ENCODE measurements at places on chromosomes 7 and 10.

GRCh38 chr7:145534301-145534700, 582.3 kb upstream of the CNTNAP2 start:
- peak; percentile 42 for DNase-seq

GRCh38 chr7:111199643-111200042, 108.7 kb downstream of the LRRN3 start:
- peak; percentile 22 for DNase-seq

GRCh38 chr7:33262476-33262875, 133.1 kb downstream of the BBS9 start:
- DNase-seq: peak; percentile 42

DNA sequence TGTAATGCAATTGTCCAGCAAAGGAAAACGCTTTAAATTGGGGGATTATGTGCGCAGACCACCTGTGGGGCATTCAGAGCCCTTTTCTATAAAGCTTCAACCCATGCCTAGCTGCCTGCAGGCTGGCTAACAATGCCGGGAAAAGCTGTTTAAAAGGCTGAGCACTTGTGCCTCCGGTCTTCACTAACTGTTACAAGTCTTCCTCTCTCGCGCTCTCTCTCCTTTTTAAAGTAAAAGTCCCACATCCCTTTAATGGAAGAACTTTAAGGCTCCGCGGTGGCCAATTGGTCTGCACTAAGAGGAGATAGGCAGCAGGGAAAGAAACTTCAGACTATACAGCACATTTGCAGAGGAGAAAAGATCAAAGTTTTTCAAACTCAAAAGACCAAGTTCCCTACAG, 4.6 kb downstream of the FZD8 start:
- DNase-seq: no peak

- DNase-seq: no peak
Measured at GRCh38 chr10:33917069-33917780, 582.8 kb upstream of the NRP1 start.

- no peak for DNase-seq
Measured at GRCh38 chr7:143878884-143879283, 23.1 kb downstream of the TCAF1 start.

DNA sequence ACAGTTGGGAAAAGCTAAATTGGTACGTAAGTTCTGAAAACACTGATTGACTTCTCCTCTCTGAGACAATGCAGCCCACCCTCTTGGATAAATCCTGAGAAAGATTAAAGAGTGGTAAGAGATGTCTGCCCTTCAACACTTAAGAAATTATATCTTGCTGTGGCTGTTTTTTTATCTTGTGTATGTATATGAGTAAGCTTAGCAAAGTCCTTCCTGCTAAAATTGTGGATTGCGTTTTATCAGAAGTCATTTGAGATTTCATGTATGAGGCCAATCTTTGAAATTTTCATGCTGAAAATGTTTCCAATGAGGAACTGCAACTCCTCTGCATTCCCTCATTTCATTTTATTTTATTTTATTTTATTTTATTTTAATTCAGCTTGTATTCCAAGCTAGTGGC, 106.2 kb upstream of the INHBA start:
- DNase-seq: no peak

GRCh38 chr10:110134917-110135316, 72.5 kb upstream of the MXI1 start:
- DNase-seq: no peak

DNA sequence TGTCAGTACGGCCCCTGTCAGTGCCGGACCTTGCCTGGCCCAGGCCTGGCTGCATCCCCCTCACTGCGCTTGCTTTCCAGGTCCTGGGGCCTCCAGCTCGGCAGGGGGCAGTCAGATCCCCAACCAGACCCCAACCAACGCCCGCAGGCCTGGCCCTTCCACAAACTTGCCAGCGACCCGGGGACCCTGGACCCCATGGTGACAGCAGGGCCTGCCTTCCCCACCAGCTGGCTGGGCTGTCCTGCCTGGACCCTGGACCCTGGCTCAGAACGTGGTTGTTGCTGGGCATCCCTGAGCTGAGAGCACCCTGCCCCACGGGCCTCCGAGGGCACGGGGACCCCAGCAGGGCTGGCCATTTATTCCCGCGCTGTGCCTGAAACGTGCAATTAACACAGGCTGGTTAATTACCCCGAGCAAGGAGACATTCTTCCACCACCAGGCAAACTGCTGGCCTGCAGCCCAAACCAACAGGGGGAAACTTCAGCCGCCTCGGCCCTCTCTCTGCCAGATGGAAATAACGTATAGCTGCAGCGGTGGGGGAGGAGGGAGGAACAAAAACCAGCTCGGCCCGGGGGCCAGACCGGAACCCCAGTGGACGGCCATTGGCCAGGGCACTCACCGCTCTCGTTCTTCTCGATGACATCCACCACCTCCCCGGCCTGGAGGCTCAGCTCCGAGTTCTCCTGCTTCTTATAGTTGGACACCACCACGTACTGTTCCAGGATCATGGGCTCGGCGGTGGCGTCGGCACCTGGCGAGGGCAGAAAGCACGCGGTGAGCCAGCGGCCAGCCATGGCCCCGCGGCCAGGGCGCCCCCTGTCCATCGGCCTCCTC, 167.1 kb downstream of the NEURL1 start:
- DNase-seq: peak; percentile 39

GRCh38 chr7:156640949-156641485, 443 bp downstream of the RNF32 start:
- DNase-seq: peak; percentile 19
